ENCODE measurements at places on chromosomes 6 and 20.

DNA sequence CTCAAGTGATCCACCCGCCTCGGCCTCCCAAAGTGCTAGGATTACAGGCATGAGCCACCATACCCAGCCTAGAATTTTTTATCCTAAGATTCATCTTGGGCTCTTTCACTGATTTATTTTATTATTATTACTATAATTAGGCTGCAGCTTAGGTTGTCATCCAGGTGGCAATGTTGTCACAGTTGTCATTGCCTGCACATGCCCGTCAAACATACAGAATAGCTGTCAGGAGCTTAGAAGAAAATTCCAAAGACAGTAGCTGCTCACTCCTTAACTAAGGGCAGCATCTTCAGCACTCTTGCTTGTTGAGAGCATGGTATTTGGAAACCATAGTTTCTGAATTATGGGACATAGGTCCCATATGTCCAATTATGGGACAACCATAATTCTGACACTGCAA, 334.9 kb upstream of the AGPAT4 start:
- DNase-seq = no peak

- no peak for DNase-seq
Observed at GRCh38 chr6:163616452-163616851, 201.9 kb downstream of the QKI start.

GRCh38 chr20:775679-776135, 7.4 kb upstream of the SLC52A3 start:
- no peak for DNase-seq

- no peak for DNase-seq
Observed at GRCh38 chr20:41427833-41428232, 61.2 kb upstream of the EMILIN3 start.

GRCh38 chr6:37783025-37783855, 36.3 kb upstream of the ZFAND3 start:
- DNase-seq = no peak

GRCh38 chr20:23585449-23585807, 17.1 kb upstream of the CST9L start:
- DNase-seq = no peak

Data from mammary epithelial cell (primary cell).